ENCODE measurements at places on chromosomes 6 and 20.

- no peak for DNase-seq
These were observed 405.0 kb downstream of the UTRN start for GRCh38 chr6:144690133-144690532.

DNA sequence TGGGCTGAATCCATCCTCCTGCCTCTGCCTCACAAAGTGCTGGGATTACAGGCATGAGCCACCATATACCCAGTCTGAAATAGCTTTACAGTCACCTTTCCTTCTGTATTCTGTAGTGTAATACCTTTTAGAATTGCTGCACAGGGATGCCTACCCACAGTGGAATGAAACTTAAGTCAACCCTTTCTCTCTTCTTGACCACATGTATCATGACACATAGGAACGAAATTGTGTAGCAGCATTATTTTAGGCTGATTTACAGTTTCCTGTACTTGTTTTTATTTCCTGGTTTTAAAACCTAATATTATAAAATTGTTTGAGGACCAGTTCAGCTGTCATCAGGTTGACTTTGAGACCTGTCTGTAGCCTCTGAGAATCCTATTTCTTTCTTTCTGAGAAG is 297.8 kb downstream of the ZFAND3 start:
- no peak for DNase-seq

GRCh38 chr6:84766799-84767525 is 2.6 kb upstream of the TBX18 start:
- no peak for DNase-seq

GRCh38 chr6:2078888-2079287 is 166.5 kb downstream of the GMDS start:
- DNase-seq, result no peak

DNA sequence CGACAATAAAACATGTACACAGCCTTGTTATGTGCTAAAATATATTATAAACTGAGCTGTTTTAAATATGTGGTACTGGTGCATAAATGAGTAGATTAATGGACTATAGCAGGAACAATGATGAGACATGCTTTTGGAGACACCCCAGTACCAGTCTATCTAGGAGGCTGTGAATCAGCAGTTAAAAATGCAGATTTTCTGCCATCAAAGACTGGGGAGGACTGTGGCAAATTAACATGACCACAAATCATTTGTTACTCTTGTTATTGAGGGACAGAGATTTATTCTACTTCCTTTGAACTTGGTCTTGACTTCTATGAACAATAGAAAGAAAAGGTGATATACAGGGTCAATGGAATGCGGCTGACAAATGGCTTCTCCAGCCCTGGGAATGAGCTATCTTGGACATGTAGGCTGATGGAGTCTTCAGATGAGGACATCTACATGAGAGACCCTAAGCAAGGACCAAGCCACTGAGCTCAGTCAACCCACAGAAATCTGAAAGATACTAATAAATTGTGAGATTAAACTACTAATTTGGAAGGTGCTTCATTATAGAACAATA is 551.7 kb upstream of the GJE1 start:
- no peak for DNase-seq

- DNase-seq, result peak; percentile 13
These were observed 91.3 kb upstream of the SHLD1 start for GRCh38 chr20:5658912-5659345.

GRCh38 chr20:44271915-44272663 is 25.0 kb downstream of the GDAP1L1 start:
- DNase-seq, result no peak

DNA sequence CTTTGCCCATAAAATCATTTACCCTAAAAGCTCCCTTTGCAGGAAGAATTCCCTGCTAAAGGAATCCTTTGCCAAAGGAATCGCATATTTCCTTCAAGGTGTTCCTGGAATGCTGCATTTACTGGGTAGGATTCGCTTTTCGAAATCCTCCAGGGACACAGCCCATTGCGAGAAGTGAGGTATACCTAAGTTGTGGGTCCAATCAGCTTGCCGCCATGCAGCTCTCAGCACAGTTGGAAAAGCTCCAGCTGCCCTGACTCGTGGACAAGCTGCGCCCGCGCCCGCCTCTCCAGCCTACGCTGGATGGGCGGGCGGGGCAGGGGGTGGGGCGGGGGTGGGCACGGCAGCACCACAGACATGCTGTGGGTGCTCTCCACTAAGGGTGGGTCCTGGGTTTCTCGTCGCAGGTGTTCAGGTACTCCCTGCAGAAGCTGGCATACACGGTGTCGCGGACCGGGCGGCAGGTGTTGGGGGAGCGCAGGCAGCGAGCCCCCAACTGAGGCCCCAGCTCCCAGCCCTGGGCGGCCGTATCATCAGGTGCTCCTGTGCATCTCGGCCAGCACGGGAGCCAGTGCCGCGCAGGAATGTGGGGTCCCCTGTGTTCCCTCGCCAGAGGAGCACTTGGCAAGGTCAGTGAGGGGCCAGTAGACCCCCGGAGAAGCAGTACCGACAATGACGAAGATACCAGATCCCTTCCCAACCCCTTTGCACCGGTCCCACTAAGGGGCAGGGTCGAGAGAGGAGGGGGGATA is 1.4 kb downstream of the NNAT start:
- no peak for DNase-seq

- DNase-seq, result no peak
These were observed 161.2 kb downstream of the GRM4 start for GRCh38 chr6:33984466-33985312.

DNA sequence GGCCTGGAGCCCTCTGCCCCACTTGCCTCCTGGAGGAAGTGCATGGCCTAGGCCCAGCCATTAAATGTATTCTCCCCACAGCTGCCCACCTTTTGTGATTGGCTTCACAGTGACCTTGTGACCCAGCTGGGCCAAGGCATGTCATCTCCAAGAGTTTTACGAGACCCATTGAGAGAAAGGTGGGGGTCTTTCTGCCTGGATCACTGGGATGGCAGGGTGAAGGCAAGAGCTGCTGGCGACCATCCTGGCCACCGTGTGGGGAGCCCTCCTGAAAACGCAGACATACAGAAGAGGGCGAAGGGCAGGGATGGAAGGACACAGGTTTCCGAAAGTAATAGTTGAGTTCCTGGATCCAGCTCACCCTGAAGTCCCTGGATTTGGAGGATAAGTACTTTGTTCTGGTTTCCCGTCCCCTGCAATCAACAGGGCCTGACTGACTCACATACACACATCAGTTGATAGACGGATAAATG is 12.3 kb upstream of the SPO11 start:
- DNase-seq, result no peak

GRCh38 chr20:22866812-22867341 is 168.2 kb upstream of the SSTR4 start:
- DNase-seq, result no peak

All from activated T-cell treated with anti-CD3 and anti-CD28 coated beads for 1 hour (primary cell).